ENCODE measurements at places on chromosomes 6 and 20.

DNA sequence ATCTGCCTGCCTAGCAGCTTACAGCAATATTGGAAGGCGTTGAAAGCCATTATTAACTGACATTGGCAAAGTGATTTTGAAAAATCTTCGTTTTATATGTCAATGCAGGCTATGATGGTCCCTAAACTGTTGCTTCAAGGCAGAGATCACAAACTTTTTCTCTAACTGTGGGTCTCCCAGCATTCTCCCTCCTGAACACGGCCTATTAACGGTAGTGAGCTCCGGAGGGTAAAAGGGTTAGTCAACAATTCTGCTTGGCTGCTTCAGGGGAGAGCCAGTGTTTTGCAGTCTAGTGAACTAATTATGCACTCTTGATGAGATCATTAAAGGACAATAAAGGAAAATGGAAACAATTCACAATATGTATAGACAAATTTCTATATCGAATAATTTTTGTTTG lies 261.8 kb upstream of the QKI start:
- DNase-seq, result no peak

DNA sequence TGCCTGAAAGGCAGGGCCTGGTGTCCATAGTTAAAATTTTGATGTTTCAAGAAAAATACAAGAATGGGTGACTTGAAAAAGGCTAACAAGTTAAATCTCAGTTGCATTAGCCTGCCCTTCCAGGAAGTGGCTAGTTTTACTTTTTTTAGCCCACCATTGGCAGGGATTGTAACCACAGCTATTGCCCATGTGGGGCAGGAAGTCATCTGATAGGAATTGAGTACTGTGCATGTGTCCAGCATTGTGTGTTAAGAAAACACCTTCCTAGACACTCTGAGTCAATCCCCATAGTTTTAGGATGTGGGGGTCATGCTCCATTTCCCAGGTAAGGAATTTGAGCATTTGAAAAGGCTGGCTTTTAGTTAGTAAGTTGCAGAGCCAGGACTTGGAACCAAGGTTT lies 26.9 kb downstream of the LYRM2 start:
- peak; percentile 35 for DNase-seq

- no peak for DNase-seq
Observed at GRCh38 chr6:85452441-85452881, 2.6 kb downstream of the NT5E start.

- DNase-seq, result no peak
Observed at GRCh38 chr6:109449795-109450673, 5.5 kb downstream of the MICAL1 start.

- no peak for DNase-seq
Observed at GRCh38 chr6:20169786-20170185, 42.5 kb downstream of the MBOAT1 start.

DNA sequence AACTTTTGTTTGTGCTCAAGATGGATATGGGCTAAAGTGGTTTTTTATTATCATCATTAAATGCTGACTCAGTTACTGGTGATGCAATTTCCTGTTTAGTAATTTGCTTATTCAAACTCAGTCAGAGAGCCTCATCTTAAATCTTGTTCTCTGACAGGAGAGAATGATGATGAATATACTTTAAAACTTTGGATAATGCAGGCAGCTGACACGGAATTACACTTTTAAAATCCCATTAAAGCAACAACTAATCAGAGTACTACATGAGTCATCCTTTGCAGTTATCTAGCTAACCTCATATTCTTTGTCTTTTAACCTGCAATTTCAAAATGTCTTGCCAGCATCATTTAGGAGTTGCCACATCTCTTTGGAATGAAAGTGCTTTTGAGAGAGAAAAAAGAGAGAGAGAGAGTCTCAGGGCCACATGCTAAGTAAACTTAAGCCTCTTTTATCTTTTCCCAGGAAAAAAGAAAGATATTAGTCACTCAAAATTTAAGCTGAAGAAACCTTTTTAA lies 9.2 kb upstream of the C6orf141 start:
- DNase-seq, result peak; percentile 84

- DNase-seq, result no peak
Observed at GRCh38 chr6:139250296-139251044, 41.3 kb downstream of the TXLNB start.

GRCh38 chr20:64001607-64002011 lies 20.7 kb downstream of the PRPF6 start:
- no peak for DNase-seq

- DNase-seq, result no peak
Observed at GRCh38 chr6:44000164-44000842, 126.9 kb downstream of the MRPL14 start.

GRCh38 chr20:14232650-14233049 lies 104.8 kb downstream of the FLRT3 start:
- DNase-seq, result no peak

- no peak for DNase-seq
Observed at GRCh38 chr6:156864557-156864956, 87.4 kb downstream of the ARID1B start.

- DNase-seq, result no peak
Observed at GRCh38 chr6:146267946-146268345, 239.1 kb downstream of the GRM1 start.

GRCh38 chr6:12116264-12116800 lies 104.2 kb downstream of the HIVEP1 start:
- no peak for DNase-seq

GRCh38 chr6:167652701-167653095 lies 174.0 kb upstream of the AFDN start:
- DNase-seq, result no peak

- no peak for DNase-seq
Observed at GRCh38 chr6:70246118-70246517, 56.8 kb downstream of the COL9A1 start.

DNA sequence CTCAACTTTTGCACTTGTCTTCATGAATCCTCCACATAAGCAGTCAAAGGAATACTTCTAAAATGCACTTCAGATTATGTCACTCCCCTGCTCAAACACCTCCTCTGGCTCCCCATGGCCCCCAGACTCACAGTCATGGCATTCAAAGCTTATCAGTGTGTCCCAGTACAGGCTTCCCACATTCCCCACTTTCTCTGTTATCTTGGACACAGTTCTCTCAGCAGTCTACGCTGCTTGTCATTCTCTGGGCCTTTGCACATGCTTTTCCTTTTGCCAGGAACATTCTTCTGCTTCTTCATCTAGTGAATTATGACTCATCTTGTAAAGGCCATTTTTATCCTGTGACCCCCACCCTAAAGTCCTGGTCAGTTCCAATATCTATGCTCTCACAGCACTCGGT lies 31.8 kb downstream of the SLC13A3 start:
- DNase-seq, result no peak

DNA sequence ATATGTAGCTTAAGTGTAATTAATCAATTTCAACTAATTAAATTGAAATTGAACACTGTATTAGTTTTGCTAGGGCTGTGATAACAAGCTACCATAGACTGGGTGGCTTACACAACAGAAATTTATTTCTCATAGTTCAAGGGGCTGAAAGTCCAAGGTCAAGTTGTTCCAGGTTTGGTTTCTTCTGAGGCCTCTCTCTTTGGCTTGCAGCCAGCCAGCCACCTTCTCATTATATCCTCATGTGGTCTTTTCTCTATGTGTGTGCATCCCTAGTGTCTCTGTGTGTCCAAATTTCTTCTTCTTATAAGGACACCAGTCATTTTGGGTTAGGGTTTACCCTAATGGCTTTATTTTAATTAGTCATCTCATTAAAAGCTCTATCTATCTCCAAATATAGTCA lies 611.7 kb downstream of the UTRN start:
- no peak for DNase-seq

GRCh38 chr6:130457605-130458004 lies 91.8 kb downstream of the TMEM200A start:
- no peak for DNase-seq

GRCh38 chr6:131574686-131575085 lies 1.7 kb downstream of the ARG1 start:
- no peak for DNase-seq

- DNase-seq, result no peak
Observed at GRCh38 chr20:36582322-36582721, 8.9 kb downstream of the TGIF2 start.

DNA sequence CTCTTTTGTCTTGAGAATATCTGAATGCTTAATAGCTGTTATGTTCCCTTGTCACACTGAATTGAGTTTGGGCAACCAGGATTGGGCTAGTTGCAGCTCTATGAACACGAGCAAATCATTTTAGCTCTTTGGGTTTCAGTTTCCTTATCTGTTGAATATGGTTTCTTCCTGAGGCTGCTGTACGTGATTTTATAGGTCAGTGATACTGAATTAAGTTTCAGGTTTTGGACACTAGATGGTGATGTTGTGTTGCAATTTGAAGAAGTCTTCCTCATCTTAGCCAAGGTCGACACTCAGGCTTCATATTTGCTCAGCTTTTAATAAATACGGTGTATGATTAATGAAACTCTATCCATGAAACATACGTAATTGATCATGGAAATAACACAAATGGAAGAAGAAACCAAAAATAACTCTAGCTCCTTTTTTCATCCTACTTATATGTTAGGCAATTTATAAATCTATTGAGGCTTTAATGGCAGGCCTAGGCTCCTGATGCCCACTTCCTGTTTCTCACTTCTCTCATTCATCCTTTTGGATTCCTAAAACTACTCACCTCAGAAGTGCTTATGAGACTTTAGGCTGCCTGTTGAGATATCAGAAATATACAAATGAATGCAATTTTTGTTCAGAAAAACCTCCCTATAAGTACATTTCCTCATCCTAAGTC lies 354.1 kb upstream of the MAP3K7 start:
- peak; percentile 66 for DNase-seq

DNA sequence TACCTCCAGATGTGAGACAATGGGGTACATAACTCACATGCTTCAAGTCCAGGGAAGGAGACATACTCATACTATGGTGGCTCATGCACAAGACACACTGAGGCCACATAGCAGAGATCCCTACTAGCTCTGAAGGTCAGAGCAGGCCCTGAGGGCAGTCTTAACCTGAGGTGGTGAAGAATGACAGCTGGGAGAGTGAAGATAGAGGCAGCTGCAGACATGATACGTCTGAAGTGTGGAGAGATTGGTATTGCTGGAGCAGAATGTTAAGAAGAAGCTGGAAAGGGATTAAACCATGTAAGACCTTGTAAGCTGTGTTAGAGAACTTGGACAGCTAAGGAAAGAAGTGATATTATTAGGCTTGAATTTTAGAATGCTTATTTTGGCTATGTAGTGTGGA lies 32.9 kb downstream of the PGM3 start:
- no peak for DNase-seq

- no peak for DNase-seq
Observed at GRCh38 chr6:28078836-28079235, 1.5 kb upstream of the ZNF165 start.

- no peak for DNase-seq
Observed at GRCh38 chr6:40965046-40965445, 74.0 kb downstream of the UNC5CL start.

DNA sequence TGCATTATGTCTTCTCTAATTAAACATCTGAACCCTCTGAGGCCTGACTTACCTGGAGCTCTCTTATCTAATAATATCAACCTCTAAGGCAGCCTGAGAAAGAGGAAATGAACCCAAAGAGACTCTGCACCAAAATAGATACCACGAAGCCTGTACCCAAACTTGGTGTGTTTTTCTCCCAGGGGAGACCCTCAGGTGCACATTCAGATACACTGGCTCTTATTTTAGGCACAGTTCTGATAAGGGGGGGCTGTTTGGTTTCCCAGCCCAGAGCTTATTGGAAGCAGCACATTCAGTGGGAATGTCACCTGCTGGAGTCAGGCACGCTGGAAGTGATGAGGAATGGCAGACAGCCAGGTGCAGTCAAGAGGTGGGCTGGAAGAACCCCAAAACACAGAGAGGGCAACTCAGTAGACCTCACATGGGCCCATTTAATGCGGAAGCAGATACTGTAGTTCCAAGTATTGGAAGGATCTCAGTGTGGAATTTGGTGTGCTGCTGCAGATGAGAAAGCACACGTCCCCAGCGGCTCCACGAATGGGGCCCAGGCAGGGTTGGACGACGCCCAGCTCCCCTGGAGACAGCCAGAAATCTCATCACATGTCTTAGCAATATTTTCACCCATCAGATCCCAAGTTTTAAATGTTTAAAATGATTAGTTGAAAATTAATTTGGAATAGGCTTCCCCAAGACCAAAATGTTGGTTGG lies 9.7 kb upstream of the CCR6 start:
- DNase-seq, result no peak

- no peak for DNase-seq
Observed at GRCh38 chr6:148547110-148547509, 199.7 kb upstream of the UST start.

GRCh38 chr6:85185977-85186376 lies 263.9 kb upstream of the NT5E start:
- DNase-seq, result no peak

DNA sequence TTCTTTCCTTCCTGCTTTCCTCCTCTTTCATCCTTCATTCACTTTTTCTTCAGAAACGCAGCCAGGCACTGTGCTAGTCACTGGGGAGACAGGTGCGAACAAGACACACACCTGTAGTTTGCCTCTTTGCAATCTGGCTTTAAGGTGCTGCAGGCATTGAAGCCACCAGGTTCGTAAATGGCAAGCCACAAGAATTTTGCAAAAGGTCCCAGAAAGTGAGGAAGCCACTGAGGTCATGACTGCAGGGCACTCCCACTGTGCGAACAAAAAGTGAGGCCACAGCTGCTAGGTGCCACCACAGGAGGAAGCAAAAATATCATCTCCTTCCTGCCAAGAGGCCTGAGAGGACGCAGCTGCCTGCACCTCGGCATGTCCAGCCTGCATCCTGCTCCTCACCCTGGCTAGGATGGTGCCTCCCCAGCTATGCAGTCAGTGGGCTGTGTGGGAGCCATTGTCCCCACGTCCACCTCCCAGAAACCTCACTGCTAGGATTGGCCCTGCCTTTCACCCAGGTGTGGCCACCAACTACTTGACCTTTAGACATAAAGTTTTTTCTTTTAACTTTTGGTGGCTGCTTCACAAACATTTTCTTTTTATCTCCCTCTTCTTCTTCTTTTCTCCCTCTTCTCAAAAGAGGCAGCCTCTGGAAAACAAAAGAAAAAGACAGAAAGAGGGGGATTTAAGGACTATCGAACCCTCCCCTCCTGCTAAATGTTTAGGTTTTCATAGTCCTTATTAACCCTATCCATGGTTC lies 230.8 kb downstream of the BCAS1 start:
- no peak for DNase-seq

GRCh38 chr6:34383161-34383631 lies 9.3 kb downstream of the NUDT3 start:
- DNase-seq, result peak; percentile 90

DNA sequence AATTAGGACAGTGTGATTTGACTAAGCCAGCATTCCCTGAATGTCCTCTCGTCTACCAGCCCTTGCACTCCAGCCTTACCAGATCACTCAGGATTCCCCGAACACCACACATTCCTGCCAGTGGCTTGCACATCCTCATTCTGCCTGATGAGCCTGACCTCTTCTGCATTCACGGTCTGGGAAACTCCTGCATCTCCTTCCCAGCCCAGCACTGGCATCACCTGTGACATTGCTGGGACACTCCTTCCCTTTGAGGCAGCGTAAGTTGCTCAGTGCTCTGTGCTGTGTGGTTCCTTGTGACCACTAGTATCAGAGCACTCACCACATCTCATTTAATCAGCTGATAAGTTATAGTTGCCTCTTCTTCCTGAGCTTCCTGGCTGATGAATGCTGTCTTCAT lies 17.3 kb downstream of the NCOA7 start:
- DNase-seq, result peak; percentile 34

- DNase-seq, result no peak
Observed at GRCh38 chr20:38828514-38829295, 23.2 kb downstream of the PPP1R16B start.

- DNase-seq, result no peak
Observed at GRCh38 chr6:106360989-106361430, 493 bp downstream of the CRYBG1 start.
